Stimulated activated CD4-positive, alpha-beta T cell treated with anti-CD3 and anti-CD28 coated beads, Interleukin-15, amount 100 ng/mL, for 1 hour (primary cell): ENCODE measurements at places on chromosomes 16 and 17.

- no peak for DNase-seq
Measured at GRCh38 chr16:86426063-86426642, 84.2 kb upstream of the FOXF1 start.

GRCh38 chr17:47966079-47966519 lies 4.8 kb upstream of the CDK5RAP3 start:
- DNase-seq, result no peak

DNA sequence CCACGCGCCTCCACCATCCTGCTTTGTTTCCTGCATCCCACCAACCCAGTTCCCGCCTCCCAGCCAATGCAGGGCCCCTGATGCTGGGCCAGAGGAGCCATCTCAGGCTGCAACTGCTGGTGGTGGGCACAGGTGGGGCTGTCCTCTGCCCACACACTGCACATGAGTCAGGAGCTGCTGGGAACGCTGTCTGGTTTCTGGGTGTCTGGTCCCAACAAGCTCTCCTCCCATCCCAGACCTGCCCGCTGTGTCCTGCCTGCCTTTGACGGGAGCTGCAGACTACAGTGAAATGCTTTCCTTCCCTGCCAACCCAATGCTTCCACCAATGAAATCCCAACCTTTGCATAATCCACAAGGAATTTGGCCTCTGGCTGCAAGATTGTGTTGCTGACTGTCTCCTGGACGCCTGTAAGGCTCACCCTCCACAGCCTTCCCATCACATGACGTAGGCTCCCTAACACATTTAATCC lies 98.9 kb downstream of the N4BP1 start:
- no peak for DNase-seq

- DNase-seq, result no peak
Measured at GRCh38 chr17:82018152-82018988, 4.3 kb downstream of the CENPX start.

DNA sequence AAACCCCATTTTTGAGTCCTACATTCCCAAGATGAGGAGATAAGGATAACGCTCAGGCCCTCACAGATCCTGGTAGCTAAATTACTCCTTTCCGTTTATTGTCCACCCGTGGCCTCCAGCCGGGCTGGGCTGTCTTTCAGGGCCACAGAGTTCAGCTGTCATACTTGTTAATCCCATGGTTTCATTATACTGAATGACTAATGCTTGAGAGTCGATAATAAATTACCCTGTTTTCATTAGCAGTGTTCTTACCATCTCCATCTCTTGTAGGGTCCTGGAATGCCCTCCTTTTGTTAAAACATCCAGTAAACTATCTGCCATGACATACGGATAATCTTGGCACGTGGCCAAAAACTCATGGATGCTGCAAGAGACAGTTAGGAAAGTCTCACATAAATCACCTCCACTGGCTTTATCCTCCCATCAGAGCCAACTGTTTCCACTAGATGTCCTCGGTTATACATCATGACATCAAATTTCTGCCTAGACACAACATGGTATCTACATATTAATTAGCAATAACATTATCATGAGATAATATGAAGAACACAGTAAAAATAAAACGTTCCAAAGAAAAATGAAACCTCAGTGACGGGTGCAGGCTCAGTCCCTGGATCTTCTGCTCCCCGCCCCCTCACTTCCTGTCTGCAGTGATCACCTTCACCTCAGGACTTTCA lies 45.3 kb downstream of the BRD7 start:
- no peak for DNase-seq
